Activated naive CD4-positive, alpha-beta T cell treated with anti-CD3 and anti-CD28 coated beads for 36 hours (primary cell): ENCODE measurements at places on chromosomes 6 and 20.
A peak's percentile ranks its signal among the peaks of the same experiment; 100 is the strongest.

DNA sequence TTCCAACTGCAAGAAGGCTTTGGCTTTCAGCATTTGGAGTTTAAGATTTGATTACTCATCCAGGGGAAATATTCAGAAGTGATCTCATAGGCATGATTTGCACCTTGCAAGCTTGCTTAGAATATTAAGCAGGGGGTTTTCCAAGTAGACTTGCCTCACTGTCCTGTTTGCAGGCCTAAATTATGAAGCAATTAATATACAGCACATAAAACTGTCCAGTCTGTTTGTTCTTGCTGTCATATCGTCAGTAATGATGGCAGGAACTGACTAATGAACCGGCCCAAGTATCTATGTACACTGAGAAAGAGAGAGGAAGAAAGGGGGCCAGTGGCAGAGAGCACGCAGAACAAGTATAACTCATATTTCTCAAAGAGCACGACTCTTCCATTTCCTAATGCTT is 212.5 kb upstream of the SUPT3H start:
- DNase-seq, result no peak

DNA sequence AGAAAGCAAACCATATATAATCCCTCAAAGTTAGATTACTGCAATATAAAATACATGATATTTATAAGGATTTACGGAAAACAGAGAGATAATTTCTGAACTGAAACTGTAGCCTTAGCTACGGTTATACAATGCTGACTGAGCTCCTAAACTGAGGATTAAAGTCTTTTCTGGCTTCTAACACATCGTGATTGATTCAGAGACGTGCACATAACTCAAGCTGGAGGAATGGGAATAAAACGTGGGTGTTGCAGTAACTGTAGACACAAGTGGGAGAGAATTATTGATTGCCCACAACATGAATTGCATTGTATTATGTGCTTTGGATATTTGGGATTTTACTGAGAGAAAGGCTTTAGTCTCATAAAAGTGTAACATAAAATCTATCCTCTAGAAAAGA is 418.0 kb upstream of the OPRM1 start:
- no peak for DNase-seq

GRCh38 chr6:10852361-10852960 is 14.1 kb upstream of the MAK start:
- no peak for DNase-seq

DNA sequence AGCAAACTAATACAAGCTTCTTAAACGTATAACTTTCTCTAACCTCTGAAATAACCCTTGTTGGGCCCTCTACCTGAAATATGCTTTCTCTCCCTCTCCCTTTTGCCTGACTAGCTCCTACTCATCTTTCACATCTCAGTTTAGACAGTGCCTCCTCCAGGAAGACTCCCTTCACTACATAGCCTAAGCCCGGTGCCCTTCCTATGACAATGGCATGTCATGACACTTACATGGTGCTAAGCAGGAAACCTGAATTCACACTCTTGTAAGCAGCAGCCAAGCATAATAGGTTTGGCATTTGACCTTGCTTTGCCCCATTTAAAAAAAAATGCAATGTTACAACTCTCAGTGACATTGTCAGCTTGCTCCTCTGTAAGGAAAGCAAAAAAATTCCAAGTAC is 33.1 kb upstream of the FBXL4 start:
- DNase-seq, result no peak

DNA sequence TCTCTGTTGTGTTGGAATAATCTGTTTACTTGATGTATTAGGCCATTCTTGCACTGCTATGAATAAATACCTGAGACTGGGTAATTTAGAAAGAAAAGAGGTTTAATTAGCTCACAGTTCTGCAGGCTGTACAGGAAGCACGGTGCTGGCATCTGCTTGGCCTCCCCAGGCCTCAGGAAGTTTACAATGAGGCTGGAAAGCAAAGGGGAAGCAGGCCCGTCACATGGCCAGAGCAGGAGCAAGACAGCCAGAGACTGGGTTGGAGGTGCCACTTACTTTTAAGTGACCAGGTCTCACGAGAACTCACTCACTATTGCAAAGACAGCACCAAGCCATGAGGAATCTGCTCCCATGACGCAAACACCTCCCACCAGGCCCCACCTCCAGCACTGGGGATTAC is 50.6 kb upstream of the FUCA2 start:
- no peak for DNase-seq

GRCh38 chr6:81169166-81169565 is 583.3 kb downstream of the TENT5A start:
- DNase-seq, result no peak

DNA sequence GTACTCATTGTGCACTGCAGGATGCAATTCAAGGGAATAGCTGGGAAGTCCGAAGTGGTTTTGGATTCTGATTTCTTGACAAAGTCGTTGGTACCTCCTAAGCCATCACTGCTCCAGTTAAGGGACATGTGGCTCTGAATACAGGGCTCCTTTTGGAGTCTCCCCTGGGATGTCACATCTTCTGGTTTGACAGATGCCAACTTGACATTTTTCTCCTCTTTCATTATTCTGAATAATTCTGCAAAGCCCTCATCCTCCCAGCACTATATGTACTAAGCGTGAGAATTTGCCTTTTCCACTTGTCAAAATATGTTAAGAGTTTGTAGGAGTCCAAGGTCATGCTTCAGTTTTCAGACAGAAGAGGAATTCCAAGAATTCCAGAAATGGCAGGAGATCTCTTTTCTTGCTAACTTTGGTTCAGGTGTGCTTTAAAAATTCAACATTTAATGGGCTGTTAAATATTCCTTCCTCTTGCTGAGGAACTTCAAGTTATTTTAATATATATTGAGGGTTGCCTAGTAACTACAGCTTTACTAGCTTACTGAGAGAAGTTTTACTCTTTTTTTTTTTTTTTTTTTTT is 38.7 kb downstream of the DOK5 start:
- no peak for DNase-seq

DNA sequence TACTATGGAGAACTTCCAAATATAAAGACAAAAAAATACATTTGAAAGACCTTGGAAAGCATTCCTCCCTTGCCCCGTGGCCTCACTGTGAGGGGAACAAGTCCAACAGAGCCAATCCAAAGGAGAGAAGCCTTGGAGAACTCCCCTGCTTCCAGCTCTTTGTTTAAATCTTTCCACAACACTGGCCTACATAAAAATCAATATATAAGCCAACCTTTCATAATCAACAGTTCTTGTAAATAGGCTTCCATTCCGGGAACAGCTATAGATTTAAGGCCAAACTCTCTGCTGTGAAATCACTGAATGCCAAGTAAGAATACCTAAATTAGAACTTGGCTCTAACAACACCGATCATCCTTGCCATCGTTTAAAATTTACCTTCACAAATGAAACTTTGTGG is 242.1 kb downstream of the HACE1 start:
- no peak for DNase-seq

- no peak for DNase-seq
Observed at GRCh38 chr6:170222498-170223471, 68.1 kb downstream of the DLL1 start.

DNA sequence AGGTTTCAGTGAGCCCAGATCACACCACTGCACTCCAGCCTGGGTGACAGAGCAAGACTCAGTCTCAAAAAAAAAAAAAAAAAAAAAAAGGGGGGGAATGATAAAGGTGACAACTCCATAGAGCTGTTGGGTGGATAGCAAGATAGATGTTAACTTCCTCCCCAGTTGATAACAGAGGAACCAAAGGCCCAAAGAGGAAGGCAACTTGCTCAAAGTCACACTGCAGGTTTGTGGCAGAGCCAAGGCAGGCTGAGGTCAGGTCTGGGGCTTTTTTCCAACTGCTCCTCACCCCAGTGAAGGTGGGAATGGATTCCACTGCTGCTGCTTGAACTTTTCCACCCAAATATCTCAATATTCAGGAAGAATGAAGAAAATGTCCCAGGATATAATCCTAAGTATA is 26.7 kb downstream of the HCK start:
- no peak for DNase-seq

GRCh38 chr6:116313101-116313776 is 33.5 kb upstream of the TSPYL1 start:
- no peak for DNase-seq

- no peak for DNase-seq
Observed at GRCh38 chr20:47070176-47070575, 175.5 kb downstream of the EYA2 start.

DNA sequence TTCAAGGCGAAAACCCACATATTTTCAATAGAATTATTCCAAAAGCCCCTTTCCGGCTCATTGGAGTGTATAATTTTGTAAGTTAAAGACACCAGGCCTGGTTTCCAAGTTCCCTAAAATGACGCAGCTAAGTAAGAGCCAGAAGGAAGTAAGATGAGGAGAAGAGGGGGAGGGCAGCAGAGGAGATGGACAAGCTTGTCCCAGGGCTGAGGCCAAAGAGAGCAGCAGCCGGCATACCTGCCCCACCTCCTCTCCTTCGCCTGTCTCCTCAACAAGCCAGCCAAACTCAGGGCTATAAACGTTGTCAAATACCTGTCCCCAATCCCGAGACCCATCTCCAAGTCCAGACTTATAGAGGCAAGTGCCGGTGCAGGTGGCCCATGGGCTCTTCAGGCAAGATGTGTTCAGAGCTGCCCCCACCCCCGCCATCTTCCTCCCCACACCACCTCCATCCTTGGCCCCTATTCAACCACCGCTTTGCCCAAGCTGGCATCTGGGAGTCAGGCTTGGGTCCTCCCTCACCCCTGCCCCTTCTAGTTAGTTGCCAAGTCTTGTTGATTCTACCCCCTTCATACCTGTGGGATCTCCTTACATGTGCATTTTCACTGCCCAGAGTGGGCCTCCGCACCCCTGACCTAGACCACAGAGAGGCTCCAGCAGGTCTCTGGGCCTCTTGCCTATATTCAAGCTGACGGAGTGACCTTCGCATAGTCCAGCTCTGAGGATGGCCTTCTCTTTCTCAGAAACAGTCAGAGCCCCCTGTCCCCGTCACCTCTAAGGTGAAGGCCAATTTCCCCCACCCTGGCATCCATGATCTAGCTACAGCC is 75.7 kb upstream of the SIRPA start:
- no peak for DNase-seq

- DNase-seq, result no peak
Observed at GRCh38 chr20:38607351-38607750, 5.7 kb downstream of the ARHGAP40 start.

GRCh38 chr20:21450572-21450971 is 53.2 kb upstream of the NKX2-4 start:
- no peak for DNase-seq

GRCh38 chr6:137724018-137724403 is 143.0 kb upstream of the TNFAIP3 start:
- DNase-seq, result no peak

DNA sequence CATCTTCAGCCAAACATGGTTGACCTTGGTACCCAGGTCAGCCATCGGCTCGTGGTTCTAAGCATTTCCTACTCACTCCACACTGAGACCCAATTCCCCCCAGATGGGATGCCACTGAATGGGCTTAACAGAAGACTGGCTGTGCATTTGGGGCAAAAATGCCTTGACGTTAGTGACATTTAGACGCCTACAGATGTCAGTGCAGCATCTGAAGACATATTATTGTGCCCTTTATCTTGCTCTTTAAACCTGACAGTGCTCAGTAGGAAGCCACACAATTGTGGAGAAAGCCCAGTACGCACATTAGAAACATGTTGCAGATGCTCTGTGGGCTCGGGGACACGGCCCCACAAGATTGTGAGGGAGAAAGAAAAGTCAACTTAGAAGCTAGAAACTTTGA is 414.7 kb downstream of the PTPRT start:
- DNase-seq, result no peak

DNA sequence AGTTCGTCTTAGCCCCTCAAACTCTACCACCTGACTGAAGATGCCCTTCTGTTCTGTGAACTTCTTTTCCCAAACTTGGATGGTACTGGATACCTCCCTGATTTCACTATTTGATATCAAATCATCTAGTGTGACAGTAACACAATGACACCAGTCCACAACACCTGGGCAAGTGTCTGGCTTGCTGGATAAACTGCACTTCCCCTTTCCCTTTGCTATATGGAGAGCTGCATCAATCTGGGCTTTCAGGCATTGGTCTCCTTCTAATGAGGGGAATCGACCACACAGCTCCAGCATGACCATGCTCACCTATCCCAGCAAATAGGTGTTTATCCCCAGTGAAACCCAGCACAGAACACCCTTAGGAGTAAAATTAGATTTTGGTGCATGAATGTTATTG is 3.1 kb downstream of the F13A1 start:
- no peak for DNase-seq

GRCh38 chr6:168410035-168410434 is 30.9 kb upstream of the SMOC2 start:
- DNase-seq, result no peak

GRCh38 chr20:35305682-35306556 is 13.7 kb upstream of the FAM83C start:
- peak; percentile 94 for DNase-seq

GRCh38 chr20:58568126-58568482 is 52.9 kb upstream of the APCDD1L start:
- DNase-seq, result no peak

DNA sequence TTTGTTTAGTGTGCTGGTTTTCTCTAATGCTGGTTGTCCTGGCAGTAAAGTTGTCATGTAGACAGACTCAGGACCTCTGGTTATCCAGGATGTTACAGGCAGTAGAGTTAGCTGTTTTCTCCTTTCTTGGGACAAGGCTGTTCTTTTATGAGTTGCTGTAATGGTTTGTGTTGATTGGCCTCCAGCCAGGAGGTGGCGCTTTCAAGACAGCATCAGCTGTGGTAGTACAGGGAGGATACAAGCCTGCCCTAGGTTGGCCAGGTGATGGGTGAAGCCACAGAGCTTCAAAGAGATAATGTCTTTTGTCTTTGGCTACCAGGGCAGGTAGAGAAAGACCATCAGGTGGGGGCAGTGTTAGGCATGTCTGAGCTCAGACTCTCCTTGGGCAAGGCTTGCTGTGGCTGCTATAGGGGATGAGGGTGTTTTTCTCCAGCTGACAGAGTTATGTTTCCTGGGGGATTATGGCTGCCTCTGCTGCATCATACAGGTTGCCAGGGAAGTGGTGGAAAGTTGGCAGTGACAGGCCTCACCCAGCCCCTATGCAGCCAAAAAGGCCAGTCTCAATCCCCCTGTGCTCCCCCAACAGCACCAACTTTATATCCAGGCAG is 127.2 kb upstream of the TAB2 start:
- DNase-seq, result peak; percentile 87

DNA sequence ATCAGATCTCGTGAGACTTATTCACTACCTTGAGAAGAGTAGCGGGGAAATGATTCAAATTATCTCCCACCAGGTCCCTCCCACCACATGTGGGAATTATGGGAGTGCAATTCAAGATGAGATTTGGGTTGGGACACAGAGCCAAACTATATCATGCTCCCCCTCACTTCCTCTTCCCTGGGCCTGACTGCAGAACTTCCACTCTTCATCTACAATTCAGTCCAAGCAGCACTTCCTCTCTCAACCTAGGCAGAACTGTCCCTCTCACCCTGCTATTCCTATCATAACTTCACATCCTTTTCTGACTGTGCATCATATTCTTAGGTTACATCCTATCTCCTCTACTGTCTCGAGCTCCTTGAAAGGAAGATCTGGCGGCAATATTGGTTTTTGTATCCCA is 184.0 kb upstream of the HDDC2 start:
- DNase-seq, result no peak

GRCh38 chr6:133854364-133855275 is 34.3 kb upstream of the TCF21 start:
- DNase-seq, result no peak

- DNase-seq, result no peak
Observed at GRCh38 chr20:5197847-5198650, 71.2 kb downstream of the CDS2 start.
